ENCODE measurements at places on chromosomes 7 and 10. TPM values are rescaled to one million over a fixed set of nuclear protein-coding genes. Genes with fewer than 3 reads are reported as not detected.

SPDYE11 gene
- total RNA-seq, result not detected

ADAP1 gene
- 12.8 TPM for total RNA-seq

- H3K27ac ChIP-seq, result no peak overlapping the region
- H3K4me1 ChIP-seq, result peaks cover 3% of the 10 kb centered on the region
- no peaks in the 10 kb centered on the region for H3K27me3 ChIP-seq
Observed at GRCh38 chr7:24622646-24623182, 49.5 kb downstream of the PALS2 start.

DNA sequence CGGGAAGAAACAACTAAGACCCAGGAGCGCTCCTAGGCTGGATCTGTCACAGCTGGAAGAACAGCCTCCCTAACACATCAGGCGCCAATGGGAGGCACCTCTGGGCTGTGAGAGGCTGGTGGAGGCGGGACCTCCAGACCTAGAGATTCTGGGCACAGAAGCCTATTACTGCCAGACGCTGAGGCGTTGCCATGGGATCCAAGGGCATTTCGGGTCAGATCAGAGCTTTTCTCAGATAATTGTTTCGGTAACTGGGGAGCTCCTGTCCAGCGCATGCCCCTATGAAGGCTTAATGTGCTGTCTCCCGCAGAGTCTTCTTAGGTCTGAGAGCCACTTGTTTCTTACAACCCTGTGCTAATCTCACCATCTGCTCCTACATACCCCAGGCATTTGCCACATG, 339.2 kb downstream of the ZNF716 start:
- no peak overlapping the region for H3K27ac ChIP-seq
- no peaks in the 10 kb centered on the region for H3K27me3 ChIP-seq
- no peaks in the 10 kb centered on the region for H3K4me1 ChIP-seq
- H3K4me3 ChIP-seq, result no peak overlapping the region
- H3K36me3 ChIP-seq, result no peaks in the 10 kb centered on the region

GRCh38 chr10:36736311-36736710, 389.1 kb upstream of the ANKRD30A start:
- no peaks in the 10 kb centered on the region for H3K4me1 ChIP-seq
- no peaks in the 10 kb centered on the region for H3K27me3 ChIP-seq
- H3K36me3 ChIP-seq, result no peaks in the 10 kb centered on the region

DNA sequence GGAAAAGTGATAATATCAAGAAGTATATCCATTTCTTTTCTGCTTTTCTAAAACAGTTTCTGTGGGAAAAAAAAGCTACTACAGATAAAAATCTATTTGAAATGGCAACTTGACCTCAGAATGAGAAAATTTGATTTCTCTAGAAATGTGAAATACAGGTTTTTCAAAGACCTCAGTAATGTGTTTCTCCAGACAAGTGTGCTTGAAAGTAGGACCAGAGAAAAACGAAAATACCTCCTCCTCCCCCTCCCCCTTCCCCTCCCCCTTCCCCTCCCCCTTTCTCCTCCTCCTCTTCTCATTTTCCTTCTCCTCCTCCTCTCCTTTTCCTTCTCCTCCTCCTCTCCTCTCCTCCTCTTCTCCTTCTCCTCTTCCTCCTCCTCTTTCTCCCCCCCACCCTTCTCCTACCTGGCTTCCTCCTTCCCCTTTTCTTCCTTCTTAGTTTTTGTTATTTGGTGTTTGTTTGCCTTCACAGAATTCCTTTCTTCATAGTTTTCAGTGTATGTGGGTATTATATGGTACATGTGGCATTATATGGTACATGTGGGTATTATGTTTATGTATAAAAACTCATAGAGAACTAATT, 179.4 kb downstream of the CDK14 start:
- no peak for DNase-seq
- H3K4me1 ChIP-seq, result no peaks in the 10 kb centered on the region
- no peak overlapping the region for H3K4me3 ChIP-seq
- no peak overlapping the region for H3K27ac ChIP-seq

All from cardiac muscle cell (in vitro differentiated cells and primary cell).